SW 1271 (cell line): ENCODE measurements at places on chromosomes 4 and X.
A peak's percentile ranks its signal among the peaks of the same experiment; 100 is the strongest.

DNA sequence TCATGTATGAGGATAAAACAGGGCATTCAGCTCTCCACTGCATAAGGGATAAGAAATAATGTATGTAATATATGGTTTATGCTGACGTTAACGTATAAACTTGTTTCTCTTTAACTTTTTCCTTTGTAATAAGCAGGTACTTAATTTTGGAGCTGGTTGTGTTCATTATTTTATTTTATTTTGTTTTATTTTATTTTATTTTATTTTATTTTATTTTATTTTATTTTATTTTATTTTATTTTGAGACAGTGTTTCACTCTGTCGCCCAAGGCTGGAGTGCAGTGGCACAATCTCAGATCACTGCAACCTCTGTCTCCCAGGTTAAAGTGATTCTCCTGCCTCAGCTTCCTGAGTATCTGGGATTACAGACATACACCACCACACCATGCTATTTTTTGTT is 1932.6 kb upstream of the TENM3 start:
- DNase-seq: no peak

DNA sequence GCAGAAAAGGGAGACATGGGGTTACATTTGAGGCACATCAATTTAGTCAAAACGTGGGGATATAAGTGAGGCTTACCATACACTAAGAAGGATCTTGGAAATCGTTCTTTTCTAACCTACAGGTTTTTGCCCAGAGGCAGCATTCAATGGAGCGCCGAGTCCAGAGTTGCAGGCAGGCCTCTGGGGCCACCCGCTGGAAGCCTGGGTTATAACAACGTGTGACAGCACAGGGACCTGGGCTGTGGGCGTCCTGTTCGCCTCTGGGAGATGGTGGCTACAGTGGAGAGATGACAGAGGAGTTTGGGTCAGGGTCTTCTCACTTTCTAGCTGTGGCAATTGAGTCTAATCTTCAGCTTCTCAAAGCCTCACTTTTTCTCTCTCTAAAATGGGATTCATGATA is 53.9 kb downstream of the ENPP6 start:
- peak; percentile 7 for DNase-seq

GRCh38 chr4:140579278-140579677 is 10.5 kb upstream of the UCP1 start:
- no peak for DNase-seq

GRCh38 chrX:10507181-10507580 is 113.2 kb downstream of the MID1 start:
- no peak for DNase-seq

DNA sequence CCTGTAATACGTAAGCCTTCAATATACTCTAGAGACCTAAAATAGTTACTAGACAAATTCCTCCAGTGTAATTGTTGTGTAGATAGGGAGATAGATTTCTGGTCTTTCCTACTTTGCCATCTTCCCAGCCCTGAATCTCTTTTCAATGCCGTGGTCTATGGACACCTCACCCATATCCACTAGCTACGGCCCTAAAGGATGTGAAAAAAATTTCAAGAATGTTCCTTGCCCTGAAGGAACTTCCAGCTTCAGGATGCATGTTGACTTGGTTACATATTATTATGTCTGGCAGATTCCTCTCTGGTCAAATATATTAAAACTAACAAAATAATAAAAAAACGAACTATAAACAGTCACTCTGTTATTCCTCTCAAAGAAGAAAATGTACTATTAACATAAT is 52.4 kb upstream of the TSPAN5 start:
- peak; percentile 19 for DNase-seq

GRCh38 chrX:49053223-49054072 is 5.4 kb upstream of the CCDC120 start:
- DNase-seq: no peak

DNA sequence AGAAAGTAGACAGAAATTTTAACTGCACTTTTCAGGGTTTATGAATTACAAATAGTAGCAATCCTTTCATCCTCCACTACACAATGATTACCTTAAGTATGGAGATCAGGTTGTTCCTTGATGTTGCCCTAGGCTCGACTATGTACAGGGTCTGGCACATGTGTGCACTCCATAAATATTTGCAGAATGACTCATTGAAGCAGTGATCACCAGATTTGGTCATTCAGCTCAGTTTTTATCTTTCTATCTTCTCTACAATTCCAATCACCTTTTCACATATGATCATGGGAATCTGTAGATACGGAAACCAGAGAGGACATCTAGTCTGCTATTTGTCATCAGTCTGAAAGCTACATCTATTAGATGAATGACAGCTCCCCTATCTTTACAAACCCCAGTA is 171.7 kb upstream of the HCCS start:
- no peak for DNase-seq

- DNase-seq: no peak
Observed at GRCh38 chr4:187617113-187617512, 378.5 kb upstream of the ZFP42 start.
